ENCODE measurements at places on chromosomes 3 and 15.

- no peak for DNase-seq
These were observed 526 bp downstream of the RMDN3 start for GRCh38 chr15:40754574-40754882.

- no peak for DNase-seq
These were observed 25.4 kb downstream of the PPM1L start for GRCh38 chr3:160781402-160781801.

GRCh38 chr3:97692389-97692788, 72.2 kb upstream of the ARL6 start:
- DNase-seq: no peak

GRCh38 chr15:66646308-66646707, 55.7 kb upstream of the SMAD6 start:
- no peak for DNase-seq

- peak; percentile 77 for DNase-seq
These were observed 60.7 kb upstream of the HEG1 start for GRCh38 chr3:125116311-125117080.

GRCh38 chr15:52290329-52290728, 5.3 kb downstream of the MYO5C start:
- no peak for DNase-seq

GRCh38 chr3:100526613-100527346, 34.4 kb downstream of the TMEM45A start:
- DNase-seq: peak; percentile 20

DNA sequence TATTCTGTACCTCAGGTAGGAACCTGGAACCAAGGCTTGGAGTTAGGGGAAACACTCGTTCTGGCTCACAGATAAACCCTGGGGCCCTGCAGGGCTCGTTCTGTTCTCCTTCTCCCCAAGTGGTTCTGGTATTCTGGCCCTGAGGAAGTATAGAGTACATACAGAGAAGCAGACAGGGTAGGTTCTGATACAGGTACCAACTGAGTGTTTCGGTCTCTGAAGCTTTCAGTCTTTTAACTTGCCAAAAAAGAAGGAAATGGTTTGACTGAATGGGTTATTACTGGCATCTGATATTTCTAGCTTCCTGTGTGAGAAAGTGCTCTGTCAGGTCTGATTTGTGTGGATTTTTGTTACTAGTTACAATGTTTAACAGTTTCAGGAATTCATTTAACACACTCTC, 67.3 kb downstream of the UBE2E2 start:
- DNase-seq: no peak

- DNase-seq: no peak
These were observed 153.8 kb upstream of the TSC22D2 start for GRCh38 chr3:150254309-150254708.

- DNase-seq: no peak
These were observed 80.4 kb upstream of the TGFBR2 start for GRCh38 chr3:30526031-30526430.
